Astrocyte of the spinal cord (primary cell): ENCODE measurements at places on chromosomes 4 and X.

DNA sequence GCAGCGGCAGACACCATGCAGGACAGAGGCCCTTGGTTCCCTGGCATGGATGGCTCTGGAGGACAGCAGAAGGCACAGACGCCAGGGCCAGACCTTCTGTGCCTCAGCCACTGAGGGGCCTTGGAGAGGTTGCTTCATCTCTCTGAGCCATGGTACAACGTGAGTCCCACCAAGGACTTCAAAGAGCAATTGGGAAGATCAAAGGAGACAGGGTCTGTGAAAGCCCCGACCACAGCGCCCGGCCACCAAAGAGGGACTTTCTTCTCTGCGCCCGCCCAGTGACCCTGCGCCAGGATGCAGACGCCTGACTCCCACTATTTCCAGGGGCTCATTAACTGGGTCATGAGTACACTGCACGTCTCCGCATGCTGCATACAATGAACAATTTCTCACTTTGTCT, 174.0 kb downstream of the AFAP1 start:
- DNase-seq: no peak

GRCh38 chrX:73877687-73878086, 314.7 kb downstream of the CHIC1 start:
- DNase-seq: no peak

DNA sequence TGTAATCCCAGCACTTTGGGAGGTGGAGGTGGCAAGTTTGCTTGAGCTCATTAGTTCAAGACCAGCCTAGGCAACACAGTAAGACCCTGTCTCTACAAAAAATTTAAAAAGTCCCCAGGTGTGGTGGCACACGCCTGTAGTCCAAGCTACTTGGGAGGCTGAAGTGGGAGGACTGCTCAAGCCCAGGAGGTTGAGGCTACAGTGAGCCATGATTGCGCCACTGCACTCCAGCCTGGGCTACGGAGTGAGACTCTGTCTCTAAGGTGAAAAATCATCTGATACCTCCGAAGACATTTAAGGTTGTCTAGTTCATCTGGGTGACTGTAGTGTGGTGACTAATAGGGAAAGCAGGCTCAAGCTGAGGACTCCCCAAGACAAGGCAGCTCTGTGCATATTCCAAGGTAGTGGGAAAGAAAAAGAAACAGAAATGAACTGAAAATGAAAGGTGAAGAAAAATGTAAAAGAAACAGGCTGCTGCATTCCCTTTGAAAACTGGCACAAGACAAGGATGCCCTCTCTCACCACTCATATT, 23.3 kb downstream of the FRYL start:
- no peak for DNase-seq

- DNase-seq: no peak
Observed at GRCh38 chr4:8350841-8351461, 81.4 kb downstream of the HTRA3 start.

DNA sequence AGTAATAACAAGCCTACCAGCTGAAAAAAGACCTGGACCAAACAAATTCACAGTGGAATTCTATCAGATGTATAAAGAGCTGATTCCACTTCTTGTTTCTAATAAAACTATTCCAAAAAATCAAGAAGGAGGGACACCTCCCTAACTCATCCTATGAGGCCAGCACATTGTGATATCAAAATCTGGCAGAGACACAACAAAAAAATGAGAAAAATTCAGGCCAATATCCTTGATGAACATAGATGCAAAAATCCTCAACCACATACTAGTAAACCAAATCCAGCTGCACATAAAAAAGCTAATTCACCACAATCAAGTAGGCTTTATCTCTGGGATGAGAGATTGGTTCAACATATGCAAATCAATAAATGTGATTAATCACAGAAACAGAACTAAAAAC, 147.9 kb upstream of the NEIL3 start:
- no peak for DNase-seq
